NCI-H1417 treated with DMSO at 0.1 percent for 48 hours (cell line): ENCODE measurements at places on chromosomes 16 and 17.

DNA sequence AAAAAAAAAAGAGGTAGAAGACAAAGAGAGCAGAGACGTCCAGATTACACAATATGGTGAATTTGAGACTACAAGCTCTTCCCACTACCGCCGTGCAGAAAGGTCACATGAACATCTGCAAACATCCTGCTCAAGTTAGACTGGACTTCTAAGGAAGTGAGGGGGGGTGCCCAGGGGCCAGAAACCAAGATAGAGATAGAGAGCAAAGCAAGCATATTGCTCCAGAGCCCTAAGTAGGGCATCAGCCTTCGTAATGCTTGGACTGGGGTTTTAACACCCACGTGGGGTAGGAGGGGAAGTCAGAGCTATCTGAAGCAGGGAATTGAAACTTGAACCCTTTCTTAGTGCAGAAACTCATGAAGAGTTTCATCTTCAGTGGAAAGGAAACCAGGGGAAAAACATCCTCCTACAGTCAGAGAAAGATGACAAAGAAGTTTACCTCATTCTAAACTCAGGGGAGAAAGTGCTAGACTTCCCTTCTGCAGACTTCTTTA is 8.7 kb downstream of the CLEC19A start:
- DNase-seq, result no peak

GRCh38 chr17:146546-146945 is 9.2 kb downstream of the SCGB1C2 start:
- no peak for DNase-seq

DNA sequence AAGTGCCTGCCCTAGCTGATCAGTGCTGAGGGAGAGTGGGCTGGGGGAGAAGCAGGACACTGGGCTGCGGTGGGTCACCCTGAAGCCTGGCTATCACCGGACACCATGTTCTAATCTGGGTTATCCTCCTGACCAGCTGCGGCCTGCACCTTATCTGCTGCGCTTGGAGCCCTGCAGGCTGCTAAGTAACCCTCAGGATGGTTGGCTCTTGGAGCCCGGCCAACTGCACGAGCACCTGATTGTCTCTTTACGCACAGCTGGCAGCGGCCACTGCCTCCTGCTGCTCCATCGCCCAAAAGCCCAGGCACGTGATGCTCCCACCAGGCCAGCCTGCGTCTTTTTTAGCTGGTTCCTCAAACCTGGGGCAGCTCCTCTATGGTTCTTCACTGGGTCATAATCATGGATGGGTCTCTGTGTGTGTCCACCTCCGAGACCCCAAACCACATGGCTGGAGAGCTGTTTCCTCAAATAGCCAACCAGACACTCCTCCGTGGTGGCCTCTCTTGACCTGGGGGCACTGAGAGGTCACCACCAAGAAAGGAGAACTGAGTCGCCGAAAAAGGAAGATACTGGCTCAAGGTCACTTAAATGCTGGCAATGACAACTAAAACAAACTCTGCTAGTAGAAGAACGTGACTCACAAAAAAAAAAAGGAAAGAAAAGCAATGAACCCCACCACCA is 21.7 kb downstream of the SPHK1 start:
- peak; percentile 45 for DNase-seq

DNA sequence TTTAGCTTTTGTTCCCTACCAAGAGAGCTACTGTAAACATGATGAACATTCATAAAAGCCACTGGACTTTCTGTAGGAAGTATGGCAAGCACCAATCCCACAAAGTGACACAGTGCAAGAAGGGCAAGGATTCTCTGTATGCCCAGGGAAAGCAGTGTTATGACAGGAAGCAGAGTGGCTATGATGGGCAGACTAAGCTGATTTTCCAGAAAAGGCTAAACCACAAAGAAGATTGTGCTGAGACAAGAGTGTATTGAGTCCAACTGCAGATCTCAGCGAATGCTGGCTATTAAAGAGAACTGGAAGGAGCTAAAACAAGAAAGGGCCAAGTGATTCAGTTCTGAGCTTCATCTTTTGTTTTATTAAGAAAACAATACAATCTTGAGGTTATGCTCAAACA is 60.5 kb upstream of the EFCAB3 start:
- DNase-seq, result no peak

GRCh38 chr16:12532871-12533610 is 270.6 kb downstream of the CPPED1 start:
- no peak for DNase-seq

GRCh38 chr16:57485916-57486857 is at the start of gene DOK4:
TSS of gene DOK4 (minus strand) at chr16:57486493. CDS start at chr16:57479507, 6,986 bp downstream.
- DNase-seq, result no peak

GRCh38 chr17:8467527-8467926 is 31.8 kb downstream of the NDEL1 start:
- DNase-seq, result no peak

- DNase-seq, result no peak
Observed at GRCh38 chr16:86120201-86121192, 221.5 kb downstream of the IRF8 start.

DNA sequence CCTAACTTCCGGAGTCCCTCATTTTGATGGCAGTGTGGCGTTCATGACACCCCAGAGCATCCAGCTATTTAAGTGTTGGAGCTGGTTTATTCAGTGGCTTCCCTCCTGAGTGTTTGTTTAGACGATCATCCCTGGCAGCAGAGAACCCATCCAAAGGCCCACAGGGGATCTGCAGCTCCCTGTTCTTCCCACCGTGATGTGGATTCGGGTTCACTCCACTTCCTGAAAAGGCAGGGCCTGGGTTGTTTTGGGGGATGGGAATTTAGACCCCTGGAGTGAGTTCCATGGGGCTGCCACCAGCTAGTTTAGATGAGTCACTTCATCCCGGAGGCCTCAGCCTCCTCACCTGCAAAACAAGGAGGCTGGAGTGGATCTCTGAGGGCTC is 2.3 kb downstream of the KSR1 start:
- DNase-seq, result no peak

DNA sequence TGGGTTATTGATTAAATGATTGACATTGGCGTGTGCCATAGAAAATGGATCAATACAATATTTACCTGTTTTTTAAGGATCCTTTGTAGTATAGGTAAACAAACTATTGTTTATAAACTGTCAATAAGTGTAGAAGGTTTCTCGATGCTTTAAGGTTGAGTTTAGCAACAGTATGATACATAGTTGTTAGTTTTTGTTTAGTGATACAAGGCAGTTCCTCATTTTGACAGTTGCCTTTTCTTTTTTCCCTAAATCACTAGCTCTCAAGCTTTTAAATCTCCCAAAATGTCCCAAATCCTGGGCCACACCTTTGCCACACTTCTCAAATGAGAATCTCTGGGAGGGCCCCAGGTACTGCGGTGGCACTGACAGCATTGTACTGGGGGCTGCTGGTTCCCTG is 57.3 kb downstream of the EPN2 start:
- no peak for DNase-seq

DNA sequence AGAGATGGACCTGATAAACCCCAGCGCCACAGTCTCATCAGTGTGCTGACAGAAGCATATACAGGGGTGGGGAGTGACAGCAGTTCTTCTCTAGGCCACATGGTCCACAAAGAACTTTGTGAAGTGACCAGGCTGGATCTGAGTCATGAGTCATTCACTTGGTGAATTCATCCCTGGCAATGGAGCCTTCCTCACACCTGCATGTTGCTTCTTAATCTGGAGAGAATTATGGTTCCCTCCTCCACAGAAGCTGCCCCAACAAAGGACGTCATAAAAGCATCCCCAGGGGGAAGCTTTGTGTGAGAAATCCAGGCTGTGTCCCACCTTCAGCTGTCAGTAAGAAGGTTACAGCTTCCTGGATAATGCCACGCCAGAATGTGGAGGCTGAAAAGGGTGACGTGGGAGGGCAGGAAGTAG is 215.6 kb upstream of the MAF start:
- DNase-seq, result no peak

GRCh38 chr17:74417178-74418045 is 14.5 kb upstream of the GPRC5C start:
- DNase-seq, result no peak

DNA sequence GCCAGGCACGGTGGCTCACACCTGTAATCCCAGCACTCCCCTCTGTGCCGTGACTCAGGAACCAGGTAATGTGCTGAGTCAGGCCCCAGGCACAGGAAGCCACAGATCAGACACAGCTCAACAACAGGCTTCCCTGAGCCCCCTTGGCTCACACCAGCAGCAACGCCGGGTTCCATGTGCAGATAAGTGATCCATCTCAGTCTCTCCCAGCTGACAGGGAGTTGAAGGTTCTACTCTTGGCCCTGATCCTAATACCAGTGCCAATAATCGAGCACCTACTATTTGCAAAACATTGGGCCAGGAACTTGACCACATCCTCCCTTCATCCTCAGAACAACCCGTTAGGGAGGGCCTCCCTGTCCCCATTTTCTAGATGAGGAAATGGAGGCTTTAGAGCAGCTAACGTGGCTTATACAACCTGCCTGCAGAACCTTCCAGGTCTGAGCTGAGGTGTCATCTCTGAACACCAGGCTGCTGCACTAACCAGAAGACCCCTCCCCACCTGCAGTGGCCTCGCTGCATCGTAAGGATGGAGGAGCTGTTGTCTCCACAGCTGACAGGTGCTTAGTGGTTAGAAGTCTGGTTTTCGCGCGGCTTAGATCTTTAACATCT is 64.8 kb upstream of the AMZ2 start:
- DNase-seq, result no peak

GRCh38 chr16:54657058-54657708 is 273.5 kb upstream of the IRX5 start:
- DNase-seq, result no peak

GRCh38 chr16:11179574-11179973 is 76.4 kb downstream of the SOCS1 start:
- DNase-seq, result no peak

DNA sequence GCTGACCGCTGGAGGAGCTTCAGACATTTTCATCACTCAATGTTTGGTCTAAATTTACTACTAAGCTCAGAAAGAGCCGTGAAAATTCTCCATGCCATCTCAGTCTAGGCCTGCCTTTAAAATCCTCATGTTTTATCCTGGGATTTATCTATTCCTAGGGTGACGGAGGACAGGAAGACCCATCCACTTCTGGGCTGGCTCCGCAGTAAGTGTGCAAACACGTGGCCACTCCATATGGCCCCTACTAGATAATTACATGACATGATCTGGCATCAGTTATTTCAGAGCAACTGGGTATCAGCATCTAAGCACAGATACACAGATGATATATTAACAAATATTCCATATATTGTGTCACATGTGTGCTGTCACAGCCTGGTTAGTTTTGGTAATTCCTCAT is 77.8 kb upstream of the HS3ST4 start:
- no peak for DNase-seq

DNA sequence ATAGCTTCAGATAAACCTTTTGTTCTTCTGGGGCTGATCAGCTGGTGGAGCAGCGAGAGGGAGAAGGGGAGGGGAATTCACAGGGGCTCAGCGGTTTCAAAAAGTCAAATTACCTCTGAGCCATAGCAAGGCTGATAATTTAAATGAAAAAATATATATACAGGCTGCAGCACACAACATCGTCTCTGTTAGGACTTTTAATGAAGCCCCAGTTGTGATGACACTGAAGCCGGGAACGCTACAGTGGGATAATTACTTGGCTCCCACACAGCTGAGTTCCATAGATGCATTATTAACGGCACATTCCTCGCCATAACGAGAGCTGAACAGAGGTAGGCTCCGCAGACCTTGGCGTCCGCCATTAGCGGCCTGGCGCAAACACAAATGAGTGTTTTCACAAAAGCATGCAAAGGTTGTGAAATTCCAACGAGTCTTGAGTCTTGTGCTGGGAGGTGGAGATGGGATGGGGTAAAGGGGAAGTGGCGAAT is 216.0 kb downstream of the C16orf78 start:
- no peak for DNase-seq

DNA sequence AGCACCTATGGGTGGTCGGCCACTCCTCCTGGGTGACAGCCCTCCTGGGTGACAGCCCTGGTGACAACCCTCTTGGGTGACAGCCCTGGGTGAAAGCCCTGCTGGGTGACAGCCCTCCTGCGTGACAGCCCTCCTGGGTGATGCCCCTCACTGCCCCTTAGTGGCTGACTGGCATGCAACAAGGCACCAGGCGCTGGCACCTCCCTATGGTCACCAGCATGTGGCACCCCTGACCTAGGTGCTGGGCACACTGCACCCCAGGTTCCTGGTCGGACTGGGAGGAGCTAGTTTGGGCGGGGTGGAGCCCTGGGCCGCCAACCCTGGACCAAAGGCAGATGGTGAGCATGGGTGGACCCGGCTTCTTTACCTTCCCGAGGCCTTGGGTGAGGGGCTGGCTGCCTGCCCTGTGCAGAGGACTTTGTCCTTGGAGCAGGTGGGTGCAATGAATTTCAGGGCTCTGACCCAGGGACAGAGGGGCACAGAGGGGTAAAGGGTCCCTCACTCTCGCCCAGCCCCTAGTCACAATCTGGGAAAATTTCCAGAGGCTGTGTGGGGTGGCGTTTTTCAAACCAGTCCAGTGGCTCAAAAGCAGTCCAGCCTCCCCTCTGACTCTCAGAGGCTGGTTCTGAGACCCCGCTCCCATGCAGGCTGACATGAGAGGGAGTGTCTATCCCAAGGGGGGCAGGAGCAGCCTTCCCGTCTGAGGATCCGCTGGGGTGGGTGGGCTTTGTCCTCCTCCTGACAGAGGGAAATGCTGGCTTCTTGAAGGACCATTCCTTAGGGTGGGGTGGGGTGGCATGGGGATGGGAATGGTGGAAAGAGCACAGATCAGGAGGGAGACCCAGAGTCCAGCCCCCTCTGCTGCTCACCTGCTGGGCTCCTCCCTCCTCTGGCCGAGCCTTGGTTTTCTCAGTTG is 25.9 kb upstream of the TNFRSF13B start:
- no peak for DNase-seq

DNA sequence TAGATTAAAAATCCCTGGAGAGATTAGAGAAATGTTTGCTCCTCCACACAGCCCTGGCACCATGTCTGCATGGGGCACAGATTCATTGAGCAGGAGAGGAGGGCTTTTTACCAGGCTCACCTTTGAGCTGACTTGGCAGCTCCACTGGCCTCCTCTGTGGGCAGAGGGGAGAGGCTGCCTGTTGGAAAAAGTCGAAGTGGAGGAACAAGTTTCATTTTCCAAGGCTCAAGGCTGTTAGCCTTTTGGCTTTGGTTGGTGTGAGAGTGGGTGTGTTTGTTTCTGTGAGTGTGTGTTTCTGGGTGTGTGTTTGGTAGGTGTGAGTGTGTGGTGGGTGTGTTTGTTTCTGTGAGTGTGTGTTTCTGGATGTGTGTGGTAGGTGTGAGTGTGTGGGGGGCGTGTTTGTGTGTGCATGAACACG is 5.6 kb downstream of the TMEM238L start:
- no peak for DNase-seq

DNA sequence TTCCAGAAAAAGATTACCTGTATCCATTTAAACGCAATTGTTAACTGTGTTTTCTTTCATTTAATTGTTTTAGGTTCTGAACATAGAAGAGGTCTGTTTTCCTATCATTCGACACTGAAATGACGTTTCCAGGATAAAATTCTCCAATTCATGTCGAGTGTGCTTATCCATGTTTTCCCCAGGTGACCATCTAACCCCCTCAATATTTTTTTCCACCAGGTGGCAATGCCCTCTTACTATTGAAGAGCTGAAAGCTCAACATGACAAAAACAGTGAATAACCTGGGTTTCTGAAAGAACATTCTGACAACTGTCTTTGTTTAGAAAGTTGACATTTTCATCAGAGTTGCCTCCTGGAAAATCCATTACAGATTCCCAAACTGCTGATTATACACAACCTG is 948.7 kb downstream of the KCNJ2 start:
- no peak for DNase-seq

- no peak for DNase-seq
Observed at GRCh38 chr16:30947859-30948666, 805 bp upstream of the ORAI3 start.

GRCh38 chr16:86363836-86364618 is 146.3 kb upstream of the FOXF1 start:
- DNase-seq, result no peak
